ENCODE measurements at places on chromosomes 4 and X. TPM values are rescaled to one million over a fixed set of nuclear protein-coding genes. Genes with fewer than 3 reads are reported as not detected.

- no peak for DNase-seq
Measured at GRCh38 chrX:153494061-153494460, 719 bp upstream of the BGN start.

- no peak for DNase-seq
Measured at GRCh38 chrX:44332437-44332836, 11.0 kb downstream of the EFHC2 start.

- DNase-seq, result no peak
Measured at GRCh38 chr4:174373821-174374220, 90.1 kb downstream of the CEP44 start.

DNA sequence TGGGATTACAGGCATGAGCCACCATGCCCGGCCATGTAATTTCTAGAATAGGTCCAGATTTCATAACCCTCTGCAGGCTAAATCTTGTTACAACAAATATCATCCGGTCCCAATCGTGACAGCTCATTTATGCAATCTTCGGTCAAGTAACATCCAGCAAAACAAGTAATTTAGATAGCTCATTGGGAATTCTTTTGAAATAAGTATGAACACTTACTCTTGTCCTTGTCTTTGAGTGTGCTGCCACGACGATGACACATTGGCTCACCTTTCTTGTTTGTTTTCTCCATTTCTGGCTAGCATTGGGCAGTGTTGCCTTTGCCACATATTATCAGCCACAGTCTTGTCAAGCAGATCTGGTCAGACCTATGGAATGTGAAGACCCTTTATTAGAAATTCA lies 92.0 kb downstream of the PHEX start:
- no peak for DNase-seq

- DNase-seq, result no peak
Measured at GRCh38 chr4:5412751-5413150, 295.6 kb downstream of the EVC2 start.

DNA sequence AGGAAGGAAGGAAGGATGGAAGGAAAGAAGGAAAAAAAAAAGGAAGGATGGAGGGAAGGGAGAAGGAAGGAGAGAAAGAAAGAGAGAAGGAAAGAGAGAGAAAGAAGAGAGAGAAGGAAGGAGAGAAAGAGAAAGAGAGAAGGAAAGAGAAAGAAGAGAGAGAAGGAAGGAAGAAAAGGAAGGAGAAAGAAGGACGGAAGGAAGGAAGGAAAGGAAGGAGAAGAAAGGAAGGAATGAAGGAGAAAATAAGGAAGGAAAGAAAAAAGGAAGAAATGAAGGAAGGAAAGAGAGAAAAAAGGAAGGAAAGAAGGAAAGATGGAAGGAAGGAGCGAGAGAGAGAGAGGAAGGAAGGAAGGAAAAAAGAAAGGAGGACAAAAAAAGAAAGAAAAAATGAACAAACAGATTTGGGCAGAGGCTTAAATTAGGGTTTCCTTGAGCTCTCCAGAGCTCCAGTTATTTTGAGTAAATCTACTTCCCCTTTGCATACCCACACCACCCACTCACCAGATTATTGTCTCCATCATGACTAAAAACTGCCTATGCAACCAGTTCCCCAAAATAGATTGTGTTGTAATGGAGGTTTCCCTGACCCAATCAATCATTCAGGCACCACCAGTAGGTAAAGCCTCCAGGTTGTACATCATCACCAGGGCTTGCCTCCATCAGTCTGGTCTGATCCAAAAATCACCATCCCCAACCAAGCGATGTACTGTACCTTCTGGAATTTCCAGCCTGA lies 1722.9 kb upstream of the PCDH10 start:
- DNase-seq, result no peak

DNA sequence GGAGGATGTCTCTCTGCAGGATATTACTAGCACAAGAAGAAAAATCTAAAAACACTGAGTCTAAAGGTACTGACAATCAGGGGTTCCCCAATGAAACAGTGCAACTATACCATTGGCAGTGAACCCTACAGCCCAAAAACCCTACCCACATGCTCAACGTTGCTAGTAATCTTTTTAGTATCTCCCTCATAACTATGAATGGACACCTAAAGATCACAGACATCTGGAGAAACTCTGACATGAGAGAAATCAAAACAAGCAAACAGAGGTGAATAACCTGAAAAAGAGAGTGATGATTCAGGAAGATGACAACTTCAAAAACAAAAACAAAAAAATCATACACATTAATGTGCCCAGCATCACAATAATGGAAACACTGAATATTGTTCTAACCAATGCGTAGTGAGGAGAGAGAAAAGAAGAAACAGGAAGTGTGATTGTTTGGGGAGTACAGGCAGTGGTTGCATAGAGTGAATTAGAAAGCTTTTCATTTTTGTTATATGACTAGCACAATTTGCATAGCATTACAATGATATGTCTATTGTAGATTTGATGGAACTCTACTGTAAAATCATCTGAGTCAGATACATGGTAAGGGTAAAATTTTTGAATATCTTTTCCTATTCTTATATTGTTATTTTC lies 78.9 kb upstream of the FMR1 start:
- no peak for DNase-seq

GAGE12E gene
- not detected for total RNA-seq

GAGE12H gene
- not detected for total RNA-seq

All from posterior vena cava (tissue), 2 donors.